ENCODE measurements at places on chromosomes 6 and 20.
A peak's percentile ranks its signal among the peaks of the same experiment; 100 is the strongest.

DNA sequence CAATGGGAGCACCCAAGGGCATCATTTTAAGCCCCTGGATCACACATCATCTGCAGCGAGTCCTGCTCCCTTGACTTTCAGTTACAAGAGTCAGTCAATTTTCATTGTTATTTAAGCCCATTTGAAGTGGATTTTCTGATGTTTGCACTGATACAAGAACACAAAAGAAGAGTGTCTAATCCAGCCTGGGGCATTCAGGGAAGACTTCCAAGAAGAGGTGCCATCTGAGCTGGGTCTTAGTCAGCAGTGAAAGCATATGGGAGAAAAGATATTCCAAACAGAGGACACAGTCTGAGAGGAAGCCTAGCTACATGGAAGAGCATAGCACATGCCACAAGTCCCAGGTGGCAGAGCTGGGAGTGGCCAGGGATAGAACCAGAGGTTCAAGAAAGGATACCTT, 10.4 kb upstream of the FOXP4 start:
- no peak for DNase-seq

DNA sequence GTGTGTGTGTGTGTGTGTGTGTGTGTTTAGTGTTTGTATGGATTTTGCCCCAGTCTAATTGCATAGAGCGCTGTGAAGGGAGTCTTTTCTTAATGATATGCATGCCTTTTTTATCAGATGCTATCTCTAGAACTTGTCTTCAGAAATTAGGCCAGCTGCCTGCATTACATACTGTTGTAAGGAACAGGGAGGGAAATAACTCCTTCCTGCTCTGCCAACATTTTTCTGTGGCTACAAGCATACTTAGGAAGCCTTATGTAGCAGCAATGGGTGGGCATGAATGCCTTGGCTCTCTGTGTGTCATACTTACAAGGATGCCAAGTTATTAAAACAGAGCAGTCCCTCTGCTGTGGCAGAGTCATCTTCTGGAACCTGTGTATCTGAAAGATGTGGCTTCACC, 8.0 kb upstream of the COL21A1 start:
- no peak for DNase-seq

- DNase-seq, result no peak
Measured at GRCh38 chr6:113558431-113558830, 298.7 kb upstream of the MARCKS start.

- no peak for DNase-seq
Measured at GRCh38 chr6:140602431-140603248, 1228.2 kb upstream of the CITED2 start.

DNA sequence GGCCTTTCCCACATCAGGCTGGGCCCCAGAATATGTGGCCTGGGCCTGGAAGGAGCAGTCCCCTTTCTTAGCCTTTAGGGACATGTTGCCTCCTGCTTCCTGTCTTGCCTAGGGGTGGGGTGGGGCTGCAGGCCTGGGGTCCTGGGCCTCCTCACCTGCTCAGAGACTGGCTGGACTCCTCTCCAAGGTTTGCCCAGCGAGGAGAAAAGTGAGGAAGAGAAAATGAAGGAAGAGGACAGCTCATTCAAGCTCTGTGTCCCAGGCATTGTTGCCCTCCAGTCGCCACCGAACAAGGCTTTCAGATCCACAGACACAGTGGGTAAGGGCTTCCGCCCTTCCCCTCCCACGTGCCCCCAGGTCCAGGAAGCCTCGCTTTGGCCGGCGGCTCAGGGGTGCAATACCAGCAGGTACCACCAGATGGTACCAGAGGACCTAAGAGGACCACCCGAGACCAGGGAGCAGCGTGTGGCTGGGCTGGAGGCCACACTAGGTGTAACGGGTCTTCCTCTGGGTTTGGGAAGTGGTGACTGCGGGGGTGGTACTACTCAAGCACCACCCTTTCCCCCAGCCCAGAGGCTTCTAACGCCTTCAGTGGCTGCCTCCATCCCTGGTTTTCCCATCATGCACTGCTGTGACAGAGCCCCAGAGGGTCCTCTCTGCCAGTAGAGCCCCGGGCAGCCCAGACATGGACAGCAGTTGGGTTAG, 5.5 kb upstream of the BAK1 start:
- DNase-seq, result peak; percentile 80

GRCh38 chr6:11309947-11310665, 77.6 kb upstream of the NEDD9 start:
- DNase-seq, result no peak

DNA sequence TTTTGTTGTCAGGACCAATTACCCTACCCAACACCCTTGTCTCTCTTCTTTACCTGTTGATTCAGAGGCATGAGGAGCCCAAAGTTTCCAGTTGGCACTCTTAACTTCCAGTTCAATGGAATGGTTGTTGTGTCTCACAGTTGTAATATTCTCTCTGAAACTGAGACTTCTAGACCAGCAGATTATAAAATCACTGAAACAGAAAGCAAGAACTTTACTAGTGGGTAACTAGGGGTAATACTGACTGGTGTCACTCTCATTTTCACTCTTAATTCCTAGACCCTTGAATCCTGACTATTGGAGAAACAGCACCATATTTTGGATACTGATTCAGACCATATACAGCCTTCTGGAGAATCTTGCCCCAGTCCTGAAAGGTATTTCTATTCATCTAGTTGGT, 140.2 kb upstream of the MMS22L start:
- no peak for DNase-seq

- DNase-seq, result no peak
Measured at GRCh38 chr20:55070001-55070400, 594.6 kb downstream of the DOK5 start.

- DNase-seq, result no peak
Measured at GRCh38 chr6:134345789-134346188, 27.9 kb upstream of the SGK1 start.

- no peak for DNase-seq
Measured at GRCh38 chr20:23646106-23646873, 8.5 kb upstream of the CST3 start.

DNA sequence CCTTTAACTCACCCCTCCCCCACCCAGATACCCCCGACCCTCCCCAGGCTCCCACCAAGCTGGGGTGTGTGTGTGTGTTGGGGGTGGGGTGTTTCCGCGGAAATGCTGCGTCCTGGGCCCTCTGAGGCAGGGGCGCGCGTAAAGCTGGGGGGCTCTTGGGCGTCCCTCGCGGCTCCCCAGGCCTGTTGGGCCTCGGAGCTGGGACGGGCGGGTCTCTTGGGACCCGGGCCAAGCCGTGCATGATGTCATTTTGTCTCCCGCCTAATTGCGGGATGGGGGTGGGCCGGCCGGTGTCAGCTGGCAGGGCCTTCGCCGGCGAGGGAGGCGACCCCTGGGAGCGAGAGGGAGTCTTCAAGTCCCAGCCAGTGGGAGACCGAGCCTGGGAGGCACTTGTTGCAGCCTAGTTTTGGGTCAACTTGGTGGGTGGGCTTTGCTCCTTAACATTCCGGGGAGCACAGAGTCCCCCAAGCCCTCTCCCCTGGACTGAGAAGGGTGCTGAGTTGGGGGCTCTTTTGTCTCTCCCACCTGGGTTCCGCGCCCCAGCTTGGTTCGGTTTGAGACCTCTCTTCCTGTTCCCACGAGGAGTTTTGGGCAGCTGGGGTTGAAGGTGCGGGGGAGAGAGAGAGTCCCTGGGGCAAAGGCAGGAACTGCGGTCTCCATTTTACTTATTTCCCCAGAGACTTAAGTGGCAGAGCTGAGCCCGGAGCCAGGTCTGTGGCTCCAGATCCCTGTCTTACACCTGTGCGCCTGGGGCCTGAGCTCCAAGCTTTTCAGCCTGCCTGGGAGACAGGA, 623 bp downstream of the MYBL2 start:
- DNase-seq, result no peak

- DNase-seq, result no peak
Measured at GRCh38 chr6:140494321-140495108, 1120.1 kb upstream of the CITED2 start.

GRCh38 chr20:36407199-36407733, 101.1 kb downstream of the DLGAP4 start:
- DNase-seq, result no peak

- DNase-seq, result peak; percentile 72
Measured at GRCh38 chr6:149922642-149923326, at the start of gene RAET1G. Gene RAET1G (minus strand): TSS chr6:149923121. CDS start chr6:149923010, 111 bp downstream.

DNA sequence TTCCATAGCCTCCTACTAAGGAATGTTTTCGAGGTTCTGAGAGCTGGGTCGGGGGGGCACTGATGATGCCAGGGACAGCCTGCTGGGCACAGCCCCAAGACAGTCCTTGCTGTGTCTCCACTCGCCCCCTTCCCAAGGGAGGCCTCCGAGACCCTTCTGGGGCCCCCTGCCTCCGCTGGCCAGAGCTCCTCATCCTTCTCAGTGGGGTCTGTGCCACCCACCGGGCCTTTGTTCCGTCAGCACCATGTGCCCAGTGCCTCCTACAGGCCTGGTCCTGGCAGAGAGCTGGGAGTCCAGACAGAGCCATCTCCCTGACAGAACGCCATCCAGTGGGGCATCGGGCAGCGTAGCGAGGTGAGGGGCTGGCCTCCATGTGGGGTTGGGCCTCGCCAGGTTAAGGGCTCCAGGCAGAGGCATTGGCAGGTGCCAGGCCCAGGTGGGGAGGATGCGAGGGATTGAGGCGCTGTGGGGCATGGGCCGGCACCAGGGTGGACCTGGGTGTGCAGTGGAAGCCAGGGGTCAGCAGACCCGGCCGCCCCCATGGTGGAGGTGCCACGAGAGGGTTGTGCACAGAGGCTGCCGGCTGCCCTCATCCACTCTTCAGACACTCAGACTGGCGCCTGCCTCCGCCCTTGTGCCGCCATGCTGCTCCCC, 13.3 kb downstream of the RBM38 start:
- no peak for DNase-seq

GRCh38 chr6:56902641-56903464, 52.1 kb upstream of the BEND6 start:
- DNase-seq, result no peak

DNA sequence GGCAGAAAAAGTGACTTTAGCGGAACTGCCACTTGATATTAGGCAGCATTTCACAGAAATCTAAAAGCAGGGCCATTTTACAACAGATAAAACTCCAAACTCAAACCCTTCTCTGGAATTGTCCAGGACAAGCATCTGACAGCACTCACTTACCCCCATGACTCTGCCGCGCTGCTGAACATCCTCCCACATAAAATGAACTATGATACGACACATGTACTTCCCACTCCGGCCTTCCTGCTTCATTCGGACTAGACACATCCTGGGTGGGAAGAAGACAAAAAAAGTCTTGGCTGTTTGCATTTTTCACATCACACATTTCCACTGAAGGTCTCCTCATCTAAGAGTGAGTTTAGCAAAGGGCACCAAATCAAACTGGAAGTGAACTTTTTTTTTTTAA, 54.8 kb upstream of the FAM83C start:
- no peak for DNase-seq

DNA sequence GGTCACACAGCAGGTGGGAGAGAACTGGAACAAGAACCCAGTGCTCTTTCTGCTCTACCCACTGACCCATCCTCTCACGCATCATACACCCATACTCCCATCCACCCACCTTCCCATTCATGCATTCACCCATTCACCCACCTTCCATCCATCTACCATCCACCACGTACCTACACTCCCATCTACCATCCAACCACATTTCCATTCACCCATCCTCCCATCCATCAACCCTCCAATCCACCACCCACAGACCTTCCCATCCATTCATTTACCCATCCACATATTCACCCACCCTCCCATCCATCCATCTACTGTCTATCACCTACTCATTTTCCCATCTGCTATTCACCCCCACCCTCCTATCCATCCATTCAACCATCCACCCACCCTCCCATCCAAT, 17.2 kb upstream of the RSPO4 start:
- no peak for DNase-seq

DNA sequence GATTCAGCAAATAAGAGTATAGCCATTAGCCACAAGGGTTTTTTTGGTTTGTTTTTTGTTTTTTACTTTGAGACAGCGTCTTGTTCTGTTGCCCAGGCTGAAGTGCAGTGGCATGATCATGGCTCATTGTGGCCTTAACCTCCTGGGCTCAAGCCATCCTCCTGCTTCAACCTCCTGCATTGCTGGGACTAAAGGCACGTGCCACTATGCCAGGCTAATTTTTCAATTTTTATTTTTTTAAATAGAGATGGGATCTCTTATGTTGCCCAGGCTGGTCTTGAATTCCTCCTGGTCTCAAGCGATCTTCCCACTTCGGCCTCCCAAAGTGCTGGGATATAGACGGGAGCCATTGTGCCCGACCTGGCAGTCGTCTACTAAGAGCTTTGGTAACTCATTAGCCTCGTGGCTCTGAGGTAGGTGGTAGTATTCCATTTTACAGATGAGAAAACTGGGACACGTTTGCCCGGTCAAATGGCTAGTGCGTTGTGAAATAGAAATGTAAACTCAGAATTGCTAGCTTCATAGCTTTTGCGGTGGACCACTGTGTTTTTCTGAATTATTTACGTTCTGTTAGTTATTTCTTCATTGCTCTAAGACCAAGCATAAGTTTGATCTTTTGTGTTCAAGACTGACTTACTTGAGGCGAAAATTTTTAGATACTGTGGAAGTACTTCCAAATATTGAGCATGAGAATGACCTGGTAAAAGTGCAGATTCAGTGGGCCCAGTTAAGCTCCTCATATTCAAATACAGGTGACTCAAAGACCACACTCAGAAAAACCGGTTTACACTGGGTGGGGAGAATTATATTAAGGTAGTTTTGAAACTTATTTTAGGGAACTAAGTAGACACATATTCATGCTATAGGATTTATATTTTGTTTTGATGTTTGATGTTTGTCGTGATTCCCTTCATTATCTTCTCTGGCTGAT, 2.1 kb downstream of the PANK2 start:
- DNase-seq, result no peak

DNA sequence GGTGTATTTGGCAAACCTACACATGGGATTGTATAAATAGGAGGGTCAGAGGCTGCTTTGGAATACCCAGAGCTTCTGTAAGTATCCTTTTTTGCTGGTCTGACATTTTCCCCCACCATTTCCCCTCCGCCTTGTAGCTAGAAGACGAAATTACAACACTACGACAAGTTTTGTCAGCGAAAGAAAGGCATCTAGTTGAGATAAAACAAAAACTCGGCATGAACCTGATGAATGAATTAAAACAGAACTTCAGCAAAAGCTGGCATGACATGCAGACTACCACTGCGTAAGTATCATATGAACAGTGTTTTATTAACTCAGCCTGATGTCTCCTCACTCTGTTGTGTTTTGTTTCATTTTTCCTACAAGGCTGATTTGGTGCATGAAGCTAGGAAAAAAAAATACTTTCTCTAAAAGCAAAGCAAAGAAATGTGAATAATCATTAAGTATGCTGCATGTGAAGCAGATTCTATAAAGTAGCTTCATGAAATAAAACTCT, 72.7 kb downstream of the HDDC2 start:
- no peak for DNase-seq

DNA sequence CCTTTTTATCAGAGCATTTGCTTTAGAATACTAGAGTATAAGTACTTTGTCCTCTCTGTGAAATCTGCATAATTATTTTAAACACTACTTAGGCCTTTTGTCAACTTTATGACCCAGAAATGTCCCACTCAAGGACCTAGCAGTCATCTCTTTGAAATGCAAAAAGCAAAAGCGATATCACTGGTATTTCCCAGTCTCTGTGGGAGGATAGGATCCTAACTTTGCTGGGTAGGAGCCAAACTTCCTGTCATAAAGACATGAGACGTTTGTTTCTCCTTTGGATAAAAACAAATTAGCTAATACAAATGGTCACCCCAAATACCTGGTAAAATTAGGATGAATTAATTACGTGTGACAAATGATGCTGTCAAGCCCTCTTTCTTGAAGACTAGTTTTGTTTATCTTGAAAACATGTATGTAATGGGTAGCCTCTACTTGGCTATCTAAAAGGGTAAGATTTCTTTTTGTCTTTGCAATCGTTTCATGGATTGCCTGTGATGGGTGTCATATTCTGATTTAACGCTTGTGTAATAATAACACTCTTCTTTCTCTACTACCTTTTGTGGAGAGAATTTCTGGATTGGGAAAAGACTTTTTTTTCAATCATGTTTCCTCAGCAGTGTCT, 36.2 kb downstream of the DCDC2 start:
- DNase-seq, result no peak

Measured in activated T-helper 9 cell treated with anti-CD3 and anti-CD28 coated beads, Interleukin-2, amount 50 U/mL, for 16 hours (primary cell).